ENCODE measurements at places on chromosomes 7 and 10. TPM values are rescaled to one million over a fixed set of nuclear protein-coding genes. Genes with fewer than 3 reads are reported as not detected.
A peak's percentile ranks its signal among the peaks of the same experiment; 100 is the strongest.

GRCh38 chr10:34031400-34031799, 696.9 kb upstream of the NRP1 start:
- no peak for DNase-seq

DNA sequence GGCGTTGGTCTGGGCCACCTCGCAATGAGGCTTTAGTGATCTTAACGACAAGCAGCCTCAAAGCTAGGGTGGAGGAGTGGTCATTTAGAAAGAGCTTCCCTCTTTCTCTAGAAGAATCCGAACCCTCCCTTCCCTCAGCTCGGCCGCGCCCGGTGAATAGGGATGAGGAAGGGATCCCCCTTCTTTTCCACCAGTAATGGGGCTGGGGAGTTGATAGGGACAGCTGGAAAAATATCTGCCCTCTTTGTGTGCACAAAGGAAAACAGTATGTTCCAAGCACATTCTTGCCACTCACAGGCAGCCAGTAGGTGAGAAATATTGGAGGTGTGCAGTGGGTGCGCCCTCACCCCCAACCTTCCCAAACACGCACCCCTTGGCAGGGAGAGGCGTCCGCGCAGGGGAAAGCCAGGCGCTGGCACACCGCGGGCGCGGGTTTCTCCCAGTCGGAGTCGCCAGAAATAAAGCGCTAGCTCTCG, 6.5 kb downstream of the DLX5 start:
- DNase-seq = no peak

Gene FAM3C
- 57.6 TPM for total RNA-seq

- DNase-seq = no peak
These were observed 1025.0 kb upstream of the CELF2 start for GRCh38 chr10:9992661-9993060.

- DNase-seq = no peak
These were observed 87.3 kb downstream of the IDE start for GRCh38 chr10:92486637-92487036.

DNA sequence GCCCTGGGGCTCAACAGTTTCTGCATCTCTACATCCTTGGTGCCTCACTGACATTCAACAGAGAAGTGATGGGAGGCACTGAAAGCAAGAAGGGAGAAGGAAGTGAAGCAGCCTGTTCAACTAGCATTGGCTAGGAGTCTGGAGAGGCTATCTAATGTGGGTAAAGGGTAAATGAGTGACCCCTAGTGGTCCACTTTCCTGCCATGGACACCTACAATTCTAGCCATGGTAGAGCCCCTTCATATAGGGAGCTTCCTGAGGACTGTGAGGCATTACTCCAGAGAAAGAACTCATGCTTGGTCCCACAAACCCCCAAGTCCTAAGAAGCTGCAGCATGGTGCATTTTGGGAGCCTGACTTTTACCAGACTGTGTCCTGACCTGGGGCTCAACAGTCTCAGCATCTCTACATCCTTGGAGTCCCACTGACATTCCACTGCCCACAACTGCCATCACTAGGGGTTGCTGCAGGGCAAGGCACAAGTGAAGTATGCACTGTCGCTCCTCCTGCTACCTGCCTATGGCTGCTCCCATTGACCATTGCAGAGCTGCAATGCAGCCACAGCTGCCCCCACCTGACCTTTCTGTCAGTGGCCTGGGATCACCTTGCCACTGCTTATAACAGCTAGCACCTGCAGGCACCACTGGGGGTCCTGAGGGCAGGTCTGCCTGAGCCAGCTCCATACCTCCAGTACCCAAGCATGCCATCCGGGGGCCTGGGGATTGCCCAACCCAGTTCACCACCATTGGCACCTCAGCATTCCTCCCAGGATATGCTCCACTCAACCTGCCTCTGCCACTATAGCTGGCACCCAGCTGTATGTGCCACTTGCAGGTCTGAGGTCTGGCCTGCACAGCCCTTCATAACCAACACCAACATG, 44.1 kb upstream of the CDK6 start:
- no peak for DNase-seq

Gene SPDYE9
- not detected for total RNA-seq

DNA sequence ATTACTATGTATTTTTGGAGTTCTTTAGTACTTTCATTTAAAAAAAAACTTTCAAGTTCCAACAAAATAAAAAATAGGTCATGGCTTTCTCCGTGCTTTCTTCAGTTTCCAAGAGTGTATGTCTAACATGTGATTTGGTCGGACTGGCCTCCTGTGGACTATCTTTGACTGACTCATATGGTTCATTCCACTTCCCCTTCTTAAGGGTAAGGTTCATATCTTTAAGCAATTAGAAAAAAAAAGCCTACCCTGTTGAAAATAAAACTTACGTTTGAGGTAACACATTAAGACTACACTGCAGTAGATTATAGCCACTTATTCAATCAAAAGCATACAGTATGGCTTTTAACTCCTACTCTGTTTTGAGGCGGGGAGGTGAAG, 112.8 kb upstream of the AHR start:
- no peak for DNase-seq

DNA sequence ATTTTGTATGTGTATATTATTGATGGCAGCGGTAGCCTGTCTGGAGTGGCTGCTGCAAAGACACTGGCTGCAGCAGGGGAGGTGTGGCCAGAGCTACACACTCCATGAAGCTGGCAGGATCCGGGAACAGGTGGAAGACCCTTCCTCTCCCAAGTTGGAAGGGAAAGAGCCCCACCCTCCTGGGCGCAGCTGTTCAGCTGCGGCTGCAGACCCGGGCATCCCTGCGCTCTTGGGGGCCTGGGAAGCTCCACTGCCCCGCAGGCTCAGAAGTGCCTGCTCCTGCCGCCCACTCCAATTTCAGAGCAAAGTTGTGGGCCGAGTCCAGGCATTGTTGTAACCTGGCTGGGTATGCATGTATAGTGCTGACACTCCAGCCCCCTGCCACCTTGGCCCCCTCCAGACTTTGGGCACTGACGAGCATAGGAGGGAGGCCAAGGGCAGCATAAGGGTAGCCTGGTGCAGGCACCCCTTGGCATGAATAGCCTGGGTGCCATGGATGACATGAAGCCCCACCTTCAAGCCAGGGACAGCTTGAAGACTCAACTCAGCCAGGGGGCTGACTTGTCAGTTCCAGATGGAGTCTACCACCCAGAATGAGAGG, 90.7 kb upstream of the TMEM168 start:
- no peak for DNase-seq

GRCh38 chr10:12780634-12781601, 220.6 kb downstream of the CCDC3 start:
- no peak for DNase-seq

- DNase-seq = no peak
These were observed 19.6 kb downstream of the FRMPD2 start for GRCh38 chr10:48254750-48255512.

- DNase-seq = no peak
These were observed 467.8 kb downstream of the ARL4A start for GRCh38 chr7:13155188-13155587.

- peak; percentile 44 for DNase-seq
These were observed 2.9 kb upstream of the MYOZ1 start for GRCh38 chr10:73644015-73644743.

- no peak for DNase-seq
These were observed 114.4 kb upstream of the AFAP1L2 start for GRCh38 chr10:114518401-114519305.

Gene CRYGN
- total RNA-seq = not detected

DNA sequence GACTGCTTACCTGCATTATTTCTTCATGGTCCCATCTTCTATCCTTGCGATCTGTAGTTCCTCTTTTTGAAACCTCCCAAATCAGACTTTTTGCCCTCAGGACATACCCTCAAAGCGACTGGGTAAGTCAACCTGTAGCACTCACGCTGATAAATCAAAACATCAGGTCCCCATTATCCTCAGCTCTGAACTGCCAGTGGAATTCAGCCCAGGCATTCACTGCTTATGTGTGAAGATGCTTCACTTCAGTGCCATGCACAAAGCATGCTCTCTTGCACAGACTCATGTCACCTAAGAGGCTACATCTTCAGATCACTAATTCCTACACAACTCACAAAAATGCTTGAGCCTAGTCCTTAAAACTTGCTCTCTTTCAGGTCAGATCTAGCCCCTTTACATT, 283.6 kb upstream of the KLF6 start:
- DNase-seq = no peak

Gene GBX1
- not detected for total RNA-seq

Gene YWHAG
- 189 TPM for total RNA-seq

- DNase-seq = no peak
These were observed 25.2 kb downstream of the OGDH start for GRCh38 chr7:44631458-44632115.

DNA sequence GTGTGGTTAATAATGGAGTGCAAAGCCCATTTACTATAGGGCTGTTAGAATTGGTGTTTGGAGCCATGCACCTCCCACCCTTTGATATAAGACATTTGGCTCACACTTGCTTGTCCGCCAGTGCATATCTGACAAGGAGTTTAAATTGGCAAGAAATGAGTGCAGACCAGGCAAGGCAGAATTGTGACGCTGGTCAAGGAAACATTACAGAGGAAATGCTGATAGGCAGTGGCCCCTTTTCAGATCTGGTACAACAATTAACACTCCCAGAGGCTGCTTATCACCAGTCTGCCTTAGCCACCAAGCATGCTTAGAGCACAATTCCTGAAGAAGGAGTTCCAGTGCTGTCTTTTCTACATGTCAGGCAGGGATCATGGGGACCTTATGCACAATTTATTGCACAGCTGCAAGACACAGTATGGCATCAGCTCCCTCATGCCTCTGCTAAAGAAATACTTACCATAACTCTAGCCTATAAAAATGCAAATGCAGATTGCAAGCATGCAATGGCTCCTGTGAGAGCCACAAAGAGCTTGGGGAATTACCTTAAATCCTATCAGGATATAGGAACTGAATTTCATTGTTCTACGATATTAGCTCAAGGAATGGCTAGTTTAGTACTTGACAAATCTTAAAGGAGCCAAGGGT, 35.2 kb downstream of the OR13A1 start:
- DNase-seq = no peak

GRCh38 chr7:27314111-27314510, 71.5 kb downstream of the EVX1 start:
- DNase-seq = no peak

Gene MEOX2
- total RNA-seq = not detected

Gene C1GALT1
- total RNA-seq = 37.6 TPM

DNA sequence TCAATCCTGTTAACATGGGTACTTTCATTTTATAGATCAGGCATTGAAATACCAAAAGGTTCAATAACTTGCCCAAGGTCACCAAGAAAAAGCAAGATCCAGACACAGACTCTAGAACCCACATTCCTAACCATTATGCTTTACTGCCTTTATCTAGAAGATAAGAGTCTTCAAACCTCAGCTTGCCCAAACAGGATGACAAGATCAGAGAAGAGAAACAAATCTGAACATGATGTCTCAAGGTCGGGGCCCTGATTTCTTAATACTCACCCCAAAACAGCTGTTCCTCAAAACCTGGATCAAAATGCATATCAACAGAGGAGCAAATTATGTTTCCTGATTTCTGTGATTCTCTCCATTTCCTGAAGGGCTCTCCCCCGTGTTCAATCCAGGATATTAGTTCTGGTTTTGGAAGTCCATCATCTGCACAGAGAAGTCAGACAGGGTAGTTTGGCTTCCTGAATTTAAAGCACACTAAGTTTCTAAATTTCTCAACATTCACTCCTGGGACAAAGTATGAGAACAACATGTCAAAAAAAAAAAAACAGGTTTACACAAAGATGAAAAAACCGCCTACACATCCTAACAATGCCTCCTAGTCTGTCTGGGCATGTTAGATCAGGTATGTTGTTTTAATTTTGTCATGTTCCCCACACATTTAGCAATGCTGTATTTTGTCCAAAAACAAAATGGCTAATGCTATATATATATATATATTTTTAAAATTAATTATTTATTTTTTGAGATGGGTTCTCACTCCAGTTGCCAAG, 16.2 kb downstream of the ZNF786 start:
- no peak for DNase-seq

DNA sequence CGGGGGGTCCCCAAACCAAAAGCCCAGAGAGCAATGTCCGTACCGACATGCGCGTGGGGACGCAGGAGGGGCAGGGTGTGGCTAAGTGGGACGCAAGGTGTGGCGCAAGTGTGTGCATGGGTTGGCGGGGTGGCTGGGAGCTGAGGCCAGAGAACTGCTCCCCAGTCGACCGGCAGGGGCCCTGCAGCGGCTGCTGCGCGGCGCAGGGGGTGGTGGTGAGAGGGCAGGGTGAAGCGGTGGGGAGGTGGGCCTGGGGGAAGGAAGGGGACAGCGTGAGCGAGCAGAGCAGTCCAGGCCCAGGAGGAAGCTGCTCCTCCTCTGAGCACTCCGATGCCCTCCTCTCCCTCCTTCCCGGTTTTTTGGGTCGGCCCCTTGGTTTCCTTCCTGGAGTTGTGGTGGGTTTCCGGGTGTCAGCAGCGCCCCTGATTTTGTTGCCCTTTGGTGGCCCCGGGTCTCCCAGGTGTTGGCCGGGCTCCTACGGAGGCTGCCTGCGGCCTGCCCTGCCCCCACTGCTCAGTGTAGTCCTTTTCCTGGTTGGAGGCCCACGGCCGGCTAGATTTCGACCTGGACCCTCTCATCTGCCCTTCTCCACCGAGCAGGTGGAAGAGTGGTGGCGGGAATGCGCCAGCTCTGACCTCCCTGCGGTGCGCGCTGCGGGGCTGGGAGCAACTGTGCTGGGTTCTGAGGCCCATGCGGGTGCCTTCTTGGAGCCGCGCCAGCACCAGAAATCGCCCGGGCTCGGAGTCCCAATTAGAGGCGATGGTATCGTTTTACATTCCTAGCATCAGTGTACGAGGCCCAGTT, 40.5 kb upstream of the COMTD1 start:
- no peak for DNase-seq

DNA sequence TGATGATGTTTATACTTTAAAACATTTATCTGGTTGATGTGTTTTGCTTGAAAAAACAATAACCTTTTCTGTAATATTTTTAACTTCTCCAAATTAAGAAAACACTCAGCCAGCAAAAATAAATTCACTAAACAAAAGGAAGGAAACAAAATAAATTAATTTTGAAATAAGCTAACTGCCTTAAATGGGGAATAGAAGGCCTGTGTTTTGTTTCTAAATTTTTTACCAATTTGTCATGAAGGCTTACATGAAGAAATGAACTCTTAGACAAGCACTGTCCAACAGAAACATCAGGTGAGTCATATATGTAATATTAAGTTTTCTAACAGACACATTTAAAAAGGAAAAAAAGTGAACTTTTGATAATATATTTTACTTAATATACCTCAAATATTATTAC, 68.5 kb downstream of the LRRN3 start:
- DNase-seq = no peak

- no peak for DNase-seq
These were observed 14.7 kb downstream of the CDNF start for GRCh38 chr10:14822879-14823755.

GRCh38 chr7:73436031-73436929, 2.7 kb downstream of the FZD9 start:
- no peak for DNase-seq

Gene SLC26A4
- 3.9 TPM for total RNA-seq

DNA sequence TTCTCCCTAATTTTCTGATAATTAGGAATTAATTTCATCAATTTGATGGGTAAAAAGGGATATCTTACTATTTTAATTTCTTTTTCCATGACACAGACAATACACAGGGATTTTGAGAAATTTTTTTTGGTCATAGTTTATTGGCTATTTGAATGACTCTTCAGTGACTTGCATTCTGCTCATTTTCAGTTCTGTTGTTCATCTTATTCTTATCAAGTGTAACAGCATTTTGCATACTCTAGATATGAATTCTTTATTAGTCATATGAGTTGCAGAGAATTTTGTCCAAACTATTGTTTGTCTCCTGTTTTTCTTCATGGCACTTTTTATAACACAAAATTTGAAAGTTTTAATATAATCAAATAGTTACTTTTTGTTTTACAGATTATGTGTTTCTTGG, 41.7 kb downstream of the MKLN1 start:
- DNase-seq = no peak

Gene PDK4
- total RNA-seq = not detected

Gene PCDH15
- total RNA-seq = 0.07 TPM

Data from activated T-helper 2 cell treated with anti-CD3 and anti-CD28 coated beads, Interferon-gamma antibody, Interleukin-2, Interleukin-4, amounts not matched to agents 10 μg/mL and 5 μg/mL and 100 μg/mL, durations not matched to agents 14 hours and 24 hours and 36 hours (primary cell).